Right ventricle myocardium inferior (tissue), 1 donor: ENCODE measurements at places on chromosomes 7 and 10.

- DNase-seq, result no peak
Measured at GRCh38 chr10:43408331-43408709, 666 bp downstream of the HNRNPF start.

DNA sequence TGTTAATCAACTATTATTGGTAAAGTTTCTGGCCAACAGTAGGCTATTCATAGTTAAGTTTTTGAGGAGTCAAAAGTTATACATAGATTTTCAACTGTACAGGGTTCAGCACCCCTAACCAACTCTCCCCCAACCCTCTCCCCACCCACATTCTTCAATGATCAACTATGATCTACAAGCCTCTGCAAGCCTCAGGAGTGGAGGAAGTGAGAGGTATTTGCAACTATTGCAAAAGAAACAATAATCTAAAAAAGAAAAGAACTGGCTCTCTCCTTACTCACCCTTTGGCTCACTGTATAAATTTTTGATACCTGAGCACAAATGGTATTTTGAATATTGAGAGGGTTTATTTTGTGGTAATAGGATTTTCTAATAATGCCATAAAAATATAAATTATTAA lies 179.8 kb downstream of the IPMK start:
- no peak for DNase-seq

GRCh38 chr7:7563269-7563668 lies 3.4 kb upstream of the MIOS start:
- DNase-seq, result no peak

DNA sequence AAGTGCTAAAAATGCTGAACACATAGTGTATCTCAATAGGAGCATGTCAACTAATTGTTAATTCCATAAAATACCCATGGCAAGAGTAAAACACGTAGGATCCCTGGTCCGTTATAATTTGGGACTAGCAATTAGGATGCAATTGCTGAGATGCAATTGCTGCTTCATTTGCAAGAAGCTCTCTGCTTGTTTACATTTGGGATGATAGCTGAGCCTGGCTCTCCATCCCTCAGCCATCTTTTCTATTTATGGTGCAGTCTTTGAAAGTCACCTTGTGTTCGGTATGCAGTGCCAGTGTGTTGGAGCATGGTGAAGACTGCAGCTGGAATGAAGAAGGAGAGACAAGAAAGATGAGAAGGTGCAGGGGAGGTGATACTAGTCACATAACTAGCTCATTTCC lies 191.3 kb downstream of the SNX10 start:
- DNase-seq, result no peak

DNA sequence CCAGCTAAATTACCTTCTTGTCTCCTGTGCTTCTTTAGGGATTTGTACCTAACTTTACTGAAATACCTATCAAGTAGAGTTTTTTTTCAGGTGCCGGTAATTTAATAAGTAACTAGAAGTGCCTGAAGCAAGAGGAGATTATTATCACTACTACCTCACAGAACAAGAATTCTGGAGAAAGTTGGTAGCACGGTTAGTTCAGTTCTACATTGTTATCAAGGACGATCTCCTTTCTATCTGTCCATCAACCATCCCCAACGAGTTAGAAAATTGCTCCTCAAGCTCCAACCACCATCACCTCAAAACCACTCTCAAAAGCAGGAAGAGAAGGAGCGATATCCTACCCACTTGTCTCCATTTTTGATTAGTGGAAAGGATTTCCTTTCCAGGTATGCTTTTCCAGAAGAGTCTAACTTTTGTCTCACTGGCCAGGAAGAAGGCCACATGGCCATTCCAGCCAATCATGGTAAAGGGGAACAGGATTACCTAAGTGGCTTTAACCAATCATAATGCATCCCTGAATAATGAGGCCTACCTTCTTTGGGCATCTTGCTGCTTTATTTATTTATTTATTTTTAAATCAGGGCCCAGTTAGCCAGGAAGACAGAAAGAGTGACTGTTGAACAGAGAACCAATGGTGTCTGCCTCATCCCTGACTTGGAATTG lies 265.2 kb downstream of the SNX13 start:
- DNase-seq, result no peak

- no peak for DNase-seq
Measured at GRCh38 chr7:42991913-42992591, 59.9 kb downstream of the MRPL32 start.

- peak; percentile 66 for DNase-seq
Measured at GRCh38 chr7:26376175-26376917, 84.7 kb downstream of the SNX10 start.

DNA sequence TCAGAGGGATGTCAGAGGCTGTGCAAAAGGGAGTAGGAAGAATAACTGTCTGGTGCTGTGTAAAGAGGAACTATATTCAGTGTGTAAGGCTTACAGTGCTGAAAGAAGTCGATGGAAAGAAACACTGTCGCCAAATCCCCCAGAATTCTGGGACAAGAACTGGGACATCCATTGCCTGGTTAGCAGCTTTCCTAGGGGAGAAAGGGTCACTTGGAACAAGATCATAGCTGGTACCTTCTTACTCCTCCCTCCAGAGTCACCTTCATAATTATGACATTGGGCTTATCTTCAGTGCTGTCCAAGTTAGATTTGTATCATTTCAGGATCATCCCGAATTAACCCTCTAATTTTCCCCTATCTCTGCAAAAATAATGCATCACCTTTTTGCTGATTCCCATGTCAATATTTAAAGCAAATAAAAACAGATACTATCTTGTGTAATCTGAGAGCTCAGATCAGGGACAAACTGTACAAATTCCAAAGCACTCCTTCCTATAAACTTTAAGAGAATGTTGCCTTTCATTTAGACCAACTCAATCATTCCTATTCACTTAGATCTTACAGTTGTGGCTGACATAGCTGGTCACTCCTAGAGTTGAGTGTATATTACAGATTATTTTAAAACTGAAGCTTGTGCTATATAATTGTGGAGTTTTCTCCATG lies 96.5 kb downstream of the DNAH11 start:
- no peak for DNase-seq

- DNase-seq, result no peak
Measured at GRCh38 chr7:123864012-123864411, 19.0 kb downstream of the HYAL4 start.

DNA sequence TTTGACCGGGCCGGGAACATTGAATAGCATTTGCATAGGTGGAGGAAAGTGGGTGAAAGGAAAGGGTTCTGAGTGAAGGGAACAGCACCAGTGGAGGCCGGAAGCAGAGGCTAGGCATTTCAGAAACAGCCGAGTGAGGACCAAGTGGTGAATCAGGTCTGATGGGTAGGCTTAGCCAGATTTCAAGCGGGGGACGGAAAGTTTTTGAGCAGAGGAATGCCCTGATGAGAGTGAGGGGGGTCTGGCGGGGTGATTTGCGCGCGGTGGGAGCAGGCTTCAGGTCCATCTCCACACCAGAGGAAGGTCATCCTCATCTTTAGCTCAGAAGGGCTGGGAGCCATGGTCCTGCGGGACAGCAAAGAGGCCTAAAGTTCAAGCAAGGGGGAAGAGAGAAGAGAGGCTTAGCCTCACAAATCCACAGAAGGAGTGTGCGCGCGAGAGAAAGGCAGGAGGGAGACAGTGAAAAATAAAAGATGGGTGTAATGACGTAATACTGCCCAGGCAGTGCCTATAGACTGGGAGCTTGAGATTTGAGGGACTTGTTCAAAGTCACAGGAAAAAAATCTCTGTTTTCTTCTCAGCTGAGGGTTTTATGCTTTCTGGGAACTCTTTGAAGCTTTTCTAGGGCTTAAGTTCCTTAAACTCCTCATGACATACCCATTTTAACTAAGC lies 1.0 kb upstream of the DENND2A start:
- DNase-seq, result no peak

DNA sequence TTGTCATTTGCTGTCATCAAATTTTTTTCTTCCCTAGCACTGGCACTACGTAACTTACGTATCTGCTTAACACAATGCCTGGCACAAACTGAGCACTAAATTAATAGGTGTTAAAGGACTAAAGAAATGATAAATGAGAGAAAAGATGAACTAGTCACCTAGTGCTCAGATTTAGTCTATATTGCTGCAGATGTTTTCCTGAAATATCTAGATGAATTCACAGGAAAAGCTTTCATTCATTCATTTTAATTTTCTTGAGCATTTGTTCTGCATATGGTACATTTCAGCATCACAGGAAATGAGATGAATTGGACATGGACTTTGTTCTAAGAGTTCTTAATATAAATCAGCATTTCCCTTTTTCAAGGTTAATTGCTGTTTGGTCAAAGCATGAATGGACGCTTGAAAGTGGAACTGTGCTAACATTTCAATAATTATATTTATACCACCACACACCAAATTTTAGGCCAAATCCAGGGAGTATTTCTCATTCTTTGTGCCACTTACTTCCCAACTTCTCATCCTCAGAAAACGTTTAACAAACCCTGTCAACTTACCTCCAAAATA lies 163.2 kb upstream of the MDFIC start:
- DNase-seq, result no peak

- no peak for DNase-seq
Measured at GRCh38 chr10:123997486-123998196, 95.8 kb downstream of the CHST15 start.

DNA sequence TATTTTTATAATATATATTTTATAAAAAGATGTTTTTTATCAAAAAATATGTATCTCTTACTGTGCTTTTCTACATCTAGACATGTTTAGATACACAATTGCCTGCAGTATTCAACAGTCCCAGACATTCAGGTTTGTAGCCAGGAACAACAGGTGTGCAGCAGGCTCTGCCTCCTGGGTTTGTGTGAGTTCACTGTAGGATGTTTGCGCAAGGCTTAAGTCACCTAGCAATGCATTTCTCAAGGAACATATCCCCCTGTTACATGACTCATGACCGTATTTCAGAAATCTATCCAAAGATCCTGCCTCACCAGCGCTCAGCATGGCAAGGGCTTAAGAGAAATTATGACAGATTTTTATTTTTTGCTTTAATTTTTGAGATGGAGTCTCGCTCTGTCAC lies 41.5 kb downstream of the PITRM1 start:
- no peak for DNase-seq

DNA sequence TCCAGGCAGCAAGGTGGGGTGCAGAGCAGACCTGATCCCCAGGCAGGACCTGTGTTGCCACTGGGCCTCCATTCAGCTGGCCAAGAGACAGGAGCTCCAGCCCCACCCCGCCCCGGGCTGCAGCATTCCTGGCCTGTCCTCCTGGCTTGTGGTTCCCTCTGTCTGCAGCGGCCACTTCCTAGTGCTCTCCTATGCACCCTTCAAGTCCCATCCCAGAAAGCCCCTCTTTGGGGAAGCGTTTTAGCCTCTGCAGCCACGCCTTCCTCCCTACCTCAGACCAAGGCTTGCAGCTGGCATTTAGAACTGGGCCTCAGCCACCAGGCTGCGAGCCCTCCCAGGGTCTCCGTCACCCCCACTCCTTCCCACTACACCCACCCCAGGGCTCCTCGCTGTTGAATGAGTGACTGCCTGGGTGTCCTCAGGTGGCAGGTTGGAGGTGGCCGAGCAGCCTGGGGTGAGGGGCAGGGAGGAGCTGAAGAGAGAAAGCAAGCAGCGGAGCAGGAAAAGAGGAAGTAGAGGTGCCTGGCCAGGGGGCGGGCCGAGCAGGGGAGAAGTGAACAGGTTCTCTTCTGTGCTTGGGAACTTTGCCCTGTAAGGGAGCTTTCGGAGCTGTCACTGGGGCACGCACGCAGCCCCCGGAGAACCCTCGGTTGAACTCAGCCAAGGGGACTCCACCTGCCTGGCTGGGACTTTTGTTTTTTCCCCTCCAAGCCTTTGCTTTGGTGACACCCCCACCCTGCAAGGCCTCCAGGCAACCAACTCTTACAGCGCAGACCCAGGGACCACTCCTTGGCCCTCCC lies 109.1 kb upstream of the TNRC18 start:
- peak; percentile 93 for DNase-seq

GRCh38 chr7:33062023-33062781 lies at the start of gene NT5C3A:
Gene NT5C3A (minus strand): TSS chr7:33062776. CDS start chr7:33062705, 71 bp downstream.
- no peak for DNase-seq

- no peak for DNase-seq
Measured at GRCh38 chr7:143435266-143435665, 8.0 kb upstream of the TAS2R60 start.

- no peak for DNase-seq
Measured at GRCh38 chr7:44158873-44159631, 17.9 kb upstream of the MYL7 start.

DNA sequence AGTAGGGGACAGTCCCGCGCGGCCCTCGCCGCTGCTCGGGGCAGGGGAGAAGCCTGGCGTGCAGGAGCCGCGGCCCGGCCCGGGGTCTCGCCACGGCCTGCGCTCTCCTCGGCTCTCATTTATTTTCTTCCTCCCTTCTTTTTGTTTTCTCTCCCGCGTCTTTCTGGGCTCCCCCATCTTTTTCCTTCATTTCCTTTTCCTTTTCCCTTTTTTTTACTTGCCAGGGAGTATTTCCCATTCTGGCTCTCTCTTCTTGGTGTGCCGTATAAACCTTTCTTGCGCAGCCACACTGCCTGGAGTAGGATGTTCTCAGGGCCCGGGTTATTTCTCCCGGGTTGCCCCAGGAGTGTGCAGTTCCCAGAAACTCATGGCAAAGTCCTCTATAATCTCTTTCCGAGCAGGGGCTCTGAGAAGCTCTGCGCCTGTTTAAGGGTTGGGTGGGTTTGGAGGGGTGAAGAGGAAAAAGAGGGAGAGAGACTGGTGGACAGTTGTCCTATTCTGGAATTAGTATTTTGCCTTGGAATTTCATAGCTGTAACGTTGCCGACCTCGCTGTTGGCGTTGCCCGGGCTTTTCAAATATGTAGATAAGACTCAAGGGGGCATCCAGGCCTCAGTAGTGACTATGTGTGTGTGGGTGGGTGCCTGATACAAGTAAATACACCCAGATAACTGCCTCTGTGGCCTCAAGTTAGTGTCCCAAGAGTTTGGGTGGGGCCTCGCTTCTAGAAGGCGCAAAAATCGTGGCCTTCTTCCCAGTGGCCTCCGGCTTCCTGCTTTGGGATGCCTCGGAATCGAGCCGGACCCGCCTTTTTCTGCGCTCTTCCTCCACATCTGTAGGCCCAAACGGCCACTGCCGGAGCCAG lies 4.3 kb upstream of the ZNF503 start:
- no peak for DNase-seq

DNA sequence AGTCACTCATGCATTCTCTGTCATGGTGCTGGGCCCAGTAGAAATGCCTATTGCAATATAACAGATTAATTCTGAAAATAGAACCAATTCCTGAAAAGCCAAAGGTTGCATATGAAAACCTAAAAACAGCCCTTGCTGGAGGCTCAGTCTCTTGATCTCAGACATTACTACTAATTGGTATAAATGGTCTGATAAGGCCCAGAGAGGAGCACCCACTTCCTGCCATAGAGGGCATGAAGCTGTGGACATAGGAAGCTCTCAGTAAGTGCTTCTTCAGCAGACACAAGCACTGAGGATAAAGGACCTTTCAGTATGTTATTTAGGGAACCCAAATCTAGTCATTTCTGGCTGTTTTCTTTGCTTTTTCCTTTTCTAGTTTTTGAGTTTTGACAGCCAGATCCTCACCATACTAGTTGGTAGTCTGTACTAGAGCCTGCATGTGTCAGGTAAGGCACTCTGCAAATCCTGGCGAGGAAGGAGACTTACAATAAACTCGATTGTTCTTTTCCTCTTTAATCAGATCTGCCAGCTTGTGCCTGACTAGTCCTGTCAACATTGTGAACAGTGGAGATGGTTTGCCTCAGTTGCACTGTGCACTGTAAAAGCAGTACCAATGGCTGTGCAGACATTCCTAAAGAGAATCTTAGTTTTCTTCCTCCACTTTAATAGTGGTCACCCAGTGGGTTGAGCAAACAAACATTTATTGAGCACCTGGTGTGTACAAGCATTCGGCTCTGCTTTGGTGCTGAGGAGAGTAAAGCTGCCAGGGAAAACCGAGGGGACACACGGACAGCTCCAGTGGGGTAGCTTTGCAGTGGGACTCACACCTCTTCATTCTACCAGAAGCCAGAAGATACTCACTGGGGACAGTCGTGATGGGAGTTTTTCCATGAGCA lies 140.9 kb downstream of the CHN2 start:
- no peak for DNase-seq
